ENCODE measurements at places on chromosomes 5 and 9.

DNA sequence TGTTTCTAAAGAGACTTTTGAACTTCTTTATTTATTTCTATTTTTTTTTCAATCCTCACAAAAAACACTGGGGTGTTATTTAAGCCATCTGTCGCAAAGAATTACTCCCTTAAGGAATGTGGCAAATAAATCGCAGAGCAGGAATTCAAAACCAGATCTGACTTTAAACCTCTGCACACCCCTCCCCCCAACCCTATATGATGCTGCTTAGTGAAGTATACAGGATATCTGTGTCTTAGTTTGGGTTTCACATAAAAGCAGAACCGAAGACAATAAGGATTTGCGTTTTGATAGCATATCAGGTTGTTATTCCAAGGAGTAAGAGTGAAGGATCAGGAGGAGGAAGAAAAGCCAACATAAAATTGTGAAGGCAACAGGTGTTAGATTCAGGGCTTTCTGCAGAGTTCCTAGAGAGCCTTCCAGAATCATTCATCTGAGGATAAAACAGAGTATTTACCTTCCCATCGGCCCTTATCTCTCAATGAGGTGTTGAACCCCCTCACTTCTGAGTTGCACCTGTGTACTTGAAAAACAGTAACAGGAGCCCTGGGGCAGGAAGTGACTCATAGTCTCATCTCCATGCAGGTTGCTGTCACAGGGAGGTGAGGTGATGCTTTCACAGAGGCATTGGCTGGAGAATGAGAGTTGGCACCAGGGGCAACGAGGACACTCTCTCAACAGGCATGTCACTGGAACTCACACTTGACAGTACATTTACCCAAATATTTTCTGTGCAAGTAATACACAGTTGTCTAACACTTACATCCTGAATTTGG is 33.5 kb upstream of the DMRT3 start:
- no peak for DNase-seq

DNA sequence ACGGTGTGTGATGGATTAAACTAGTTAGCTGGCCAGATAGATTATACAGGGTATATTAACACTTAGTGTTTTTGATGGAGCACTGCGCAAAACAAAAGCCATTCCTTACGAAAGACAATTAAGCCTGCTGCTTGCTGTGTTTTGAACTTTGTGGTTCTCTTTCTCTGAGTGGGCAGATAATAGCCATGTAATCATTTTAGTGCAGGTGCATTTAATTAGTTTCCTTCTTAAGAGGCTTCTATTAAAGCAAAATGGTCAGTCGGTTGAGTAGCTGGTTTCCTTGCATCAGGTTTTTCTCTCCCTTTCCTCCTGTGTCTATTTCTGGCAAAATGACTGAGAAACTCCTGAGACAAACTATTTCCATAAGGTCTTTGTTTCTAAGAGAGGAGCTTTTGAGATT is 512.5 kb downstream of the DMAC1 start:
- no peak for DNase-seq

GRCh38 chr5:142134331-142135010 is 25.9 kb downstream of the NDFIP1 start:
- DNase-seq, result no peak

GRCh38 chr5:34632807-34633422 is 23.2 kb upstream of the RAI14 start:
- DNase-seq, result no peak

DNA sequence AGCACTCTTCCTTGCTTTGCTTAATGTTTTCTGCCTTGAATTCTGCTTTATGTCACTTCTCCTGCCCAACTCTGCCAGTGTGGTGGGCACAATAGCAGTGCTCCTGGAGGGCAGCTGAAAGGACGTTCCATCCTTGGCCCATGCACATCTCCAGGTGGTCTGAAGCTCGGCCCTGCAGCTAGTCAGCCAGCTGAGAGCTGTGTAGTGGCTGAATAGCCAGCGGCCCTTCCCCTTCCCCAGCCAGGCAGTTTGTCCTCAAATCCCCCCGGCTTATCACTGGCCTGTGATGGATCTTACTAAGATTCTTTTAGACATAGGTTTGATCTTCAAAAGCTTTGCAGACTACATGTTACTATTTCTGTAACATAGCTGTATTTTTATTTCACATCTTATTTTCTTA is 42.7 kb upstream of the ANGPTL2 start:
- DNase-seq, result no peak

GRCh38 chr5:139068494-139069151 is 129.5 kb downstream of the SIL1 start:
- no peak for DNase-seq

- no peak for DNase-seq
Measured at GRCh38 chr5:54718656-54719055, 201.1 kb downstream of the SNX18 start.

GRCh38 chr9:131774636-131775035 is 34.8 kb upstream of the RAPGEF1 start:
- DNase-seq, result no peak

DNA sequence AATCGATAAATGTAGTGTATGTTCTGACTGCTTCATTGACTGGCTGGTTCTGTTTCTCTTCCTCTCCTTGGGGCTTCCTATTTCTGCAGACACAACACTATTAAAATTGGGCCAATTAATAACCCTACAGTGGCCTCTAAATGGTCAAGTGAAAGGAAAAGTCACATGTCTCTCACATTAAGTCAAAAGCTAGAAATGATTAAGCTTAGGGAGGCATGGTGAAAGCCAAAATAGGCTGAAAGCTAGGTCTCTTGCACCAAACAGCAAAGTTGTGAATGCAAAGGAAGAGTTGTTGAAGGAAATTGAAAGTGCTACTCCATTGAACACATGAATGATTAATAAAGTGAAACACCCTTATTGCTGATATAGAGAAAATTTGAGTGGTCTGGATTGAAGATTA is 58.2 kb downstream of the CCNH start:
- no peak for DNase-seq

DNA sequence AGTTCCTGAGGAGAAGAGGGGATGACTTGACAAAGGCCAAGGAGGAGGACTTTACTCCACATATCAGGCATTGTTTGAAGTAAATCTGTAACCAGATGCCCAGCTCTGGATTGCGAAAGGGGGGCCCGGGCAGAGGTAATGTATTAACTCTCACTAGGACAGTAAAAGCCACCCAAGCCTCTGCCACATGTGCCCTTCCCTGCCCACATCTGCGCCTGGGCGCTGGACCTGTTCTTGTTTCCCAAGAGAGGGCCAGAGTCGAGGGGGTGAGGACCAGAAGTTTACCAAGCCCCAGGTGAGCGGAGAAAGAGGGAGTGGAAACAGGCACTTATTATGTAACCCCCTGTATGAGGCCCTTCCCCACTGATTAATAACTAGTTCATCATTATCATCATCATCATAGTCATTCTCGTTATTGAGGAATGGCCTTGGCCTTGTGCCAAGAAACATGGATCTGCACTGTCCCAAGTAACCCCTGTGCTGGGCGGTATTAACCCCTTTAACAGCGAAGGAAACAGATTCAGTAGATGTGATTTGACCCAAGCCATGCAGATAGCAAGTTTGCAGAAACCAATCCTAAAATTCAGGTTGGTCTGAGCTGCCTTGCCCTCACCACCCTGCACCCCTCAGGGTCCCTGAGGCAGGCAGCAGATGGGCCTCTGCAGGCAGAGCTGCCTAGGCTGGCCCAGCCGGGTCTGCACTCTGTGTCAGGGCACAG is at the start of gene SLC23A1:
SLC23A1 (minus strand) TSS at position 23 of the 718 bp plus-strand sequence. CDS start 44 bp downstream, outside the sequence.
- DNase-seq, result no peak

- no peak for DNase-seq
Measured at GRCh38 chr5:145825751-145826180, 9.4 kb downstream of the PRELID2 start.

DNA sequence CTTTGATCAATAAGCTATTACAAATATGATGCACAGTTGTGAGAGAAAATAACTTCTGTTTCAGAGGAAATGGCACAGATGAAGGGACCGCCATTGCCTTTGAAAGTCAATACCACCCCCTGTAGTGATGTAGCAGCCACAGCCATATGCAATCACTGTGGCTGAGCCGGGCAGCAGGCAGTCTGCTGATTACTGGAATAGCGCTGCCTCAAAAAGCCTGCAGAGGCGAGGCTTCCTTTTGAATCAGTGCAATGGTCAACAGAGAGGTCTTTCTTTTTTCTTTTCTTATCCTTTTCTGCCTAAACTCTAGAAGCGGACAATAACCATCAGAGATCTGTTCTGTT is 265.1 kb upstream of the TAS2R1 start:
- no peak for DNase-seq

DNA sequence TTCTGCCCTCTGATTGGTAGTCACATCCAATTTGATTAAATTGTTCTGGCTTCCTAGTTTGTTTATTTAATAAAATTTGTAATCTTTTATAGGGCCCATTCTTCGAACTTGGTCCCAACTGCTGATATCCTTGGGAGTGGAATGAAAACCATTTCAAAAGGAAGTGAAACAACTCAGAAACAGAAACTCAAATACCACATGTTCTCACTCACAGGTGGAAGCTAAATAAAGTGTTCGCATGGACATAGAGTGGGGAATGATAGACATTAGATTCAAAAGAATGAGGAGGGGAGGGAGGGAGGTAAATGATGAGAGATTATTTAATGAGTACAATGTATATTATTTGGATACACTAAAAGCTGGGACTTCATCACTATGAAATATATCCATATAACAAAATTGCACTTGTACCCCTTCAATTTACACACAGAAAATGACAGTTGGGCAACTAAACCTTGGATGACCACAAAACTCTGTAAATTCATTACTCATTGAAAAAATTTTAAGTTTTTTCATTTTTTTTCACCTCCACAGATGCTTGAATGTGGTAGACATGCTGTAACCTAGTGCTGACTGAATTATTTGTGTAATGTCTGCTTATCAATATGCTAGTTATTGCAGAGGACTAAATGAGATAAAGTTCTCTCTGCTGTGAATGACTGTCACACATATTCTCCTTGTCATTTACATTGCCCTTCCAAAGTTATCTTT is 16.0 kb downstream of the ATP10B start:
- no peak for DNase-seq

GRCh38 chr5:113166261-113166660 is 189.7 kb downstream of the DCP2 start:
- no peak for DNase-seq

- no peak for DNase-seq
Measured at GRCh38 chr5:75148051-75148450, 88.6 kb downstream of the ANKRD31 start.

- DNase-seq, result no peak
Measured at GRCh38 chr9:89563571-89564345, 41.1 kb upstream of the GADD45G start.

GRCh38 chr5:28104080-28104479 is 1065.7 kb upstream of the CDH9 start:
- no peak for DNase-seq

DNA sequence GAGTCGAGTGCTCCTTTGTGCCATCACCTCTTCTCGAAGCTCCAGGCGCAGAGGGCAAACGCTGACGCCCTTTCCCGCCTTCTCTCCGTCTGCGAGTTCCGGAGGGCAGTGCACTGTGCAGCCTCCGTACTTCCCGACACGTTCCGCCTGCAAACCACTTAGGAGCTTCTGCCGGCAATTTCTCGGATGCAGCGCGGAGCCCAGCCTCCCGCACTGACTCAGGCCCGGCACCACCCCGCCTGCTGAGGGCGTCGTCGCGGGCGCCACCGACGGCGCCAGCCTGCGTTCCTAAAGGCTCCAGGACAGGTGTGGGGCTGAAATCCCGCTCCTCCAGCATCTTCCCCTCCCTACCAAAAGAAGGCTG is 9.3 kb upstream of the TRIM36 start:
- no peak for DNase-seq

DNA sequence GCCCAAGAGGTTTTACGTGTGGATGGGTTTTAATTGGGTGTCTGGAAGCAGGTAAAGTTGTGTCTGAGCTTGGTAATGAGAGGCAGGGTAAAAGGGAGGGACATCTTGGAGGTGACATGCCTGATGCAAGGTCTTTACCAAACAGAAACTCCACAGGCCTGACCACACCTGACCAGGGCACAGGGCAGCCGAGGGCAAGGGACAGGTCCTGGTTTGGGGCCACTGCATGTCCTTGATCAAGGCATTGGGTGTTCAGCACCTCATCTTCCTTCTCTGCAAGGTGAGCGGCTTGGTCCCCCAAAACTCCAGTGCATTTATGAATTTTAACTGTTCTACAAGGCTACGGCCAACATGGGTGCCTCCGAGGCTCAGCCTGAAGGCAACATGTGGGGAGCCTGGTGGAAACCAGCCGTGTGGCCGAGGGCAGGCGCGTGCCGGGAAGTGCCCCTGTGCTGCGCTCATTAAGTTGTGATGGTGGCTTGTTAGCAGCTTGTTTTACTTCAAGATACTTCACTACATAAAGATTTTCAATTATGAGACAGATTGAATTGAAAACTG is 30.7 kb upstream of the LPCAT1 start:
- DNase-seq, result no peak

- DNase-seq, result no peak
Measured at GRCh38 chr5:81948349-81948748, 23.5 kb upstream of the ATG10 start.

GRCh38 chr5:14714706-14715105 is 50.2 kb downstream of the OTULIN start:
- no peak for DNase-seq

GRCh38 chr9:13804532-13804931 is 509.4 kb downstream of the NFIB start:
- DNase-seq, result no peak

DNA sequence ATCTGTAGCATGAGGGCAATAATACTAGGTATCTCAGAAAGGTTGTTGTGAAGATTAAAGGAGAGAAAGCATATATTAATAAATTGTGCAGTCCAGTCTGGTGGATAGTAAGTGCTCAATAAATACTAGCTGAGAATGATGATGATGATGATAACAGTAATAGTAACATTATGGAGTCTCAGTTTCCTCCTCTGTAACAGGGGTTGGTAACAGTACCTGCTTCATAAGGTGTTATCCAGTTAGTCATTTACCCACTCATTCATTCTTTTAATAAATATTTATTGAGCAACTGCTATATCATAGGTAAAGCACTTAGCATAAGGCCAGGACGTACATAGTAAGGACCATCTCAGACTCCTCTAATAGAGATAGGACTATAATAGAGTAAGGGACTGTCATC is 7.6 kb downstream of the SLC6A7 start:
- DNase-seq, result no peak

- no peak for DNase-seq
Measured at GRCh38 chr9:127817881-127818434, 15.3 kb downstream of the FPGS start.

- DNase-seq, result no peak
Measured at GRCh38 chr5:118461436-118461835, 526.9 kb downstream of the DTWD2 start.

- no peak for DNase-seq
Measured at GRCh38 chr9:89817151-89817950, 212.5 kb downstream of the GADD45G start.

GRCh38 chr5:109170629-109171350 is 239.0 kb downstream of the PJA2 start:
- DNase-seq, result no peak

GRCh38 chr5:57695179-57695578 is 212.6 kb upstream of the ACTBL2 start:
- no peak for DNase-seq

Measured in cortex of kidney (tissue), 1 donor.